ENCODE measurements at places on chromosomes 4 and X.
A peak's percentile ranks its signal among the peaks of the same experiment; 100 is the strongest.

GRCh38 chr4:150694438-150694837 is 112.5 kb downstream of the MAB21L2 start:
- DNase-seq: no peak

DNA sequence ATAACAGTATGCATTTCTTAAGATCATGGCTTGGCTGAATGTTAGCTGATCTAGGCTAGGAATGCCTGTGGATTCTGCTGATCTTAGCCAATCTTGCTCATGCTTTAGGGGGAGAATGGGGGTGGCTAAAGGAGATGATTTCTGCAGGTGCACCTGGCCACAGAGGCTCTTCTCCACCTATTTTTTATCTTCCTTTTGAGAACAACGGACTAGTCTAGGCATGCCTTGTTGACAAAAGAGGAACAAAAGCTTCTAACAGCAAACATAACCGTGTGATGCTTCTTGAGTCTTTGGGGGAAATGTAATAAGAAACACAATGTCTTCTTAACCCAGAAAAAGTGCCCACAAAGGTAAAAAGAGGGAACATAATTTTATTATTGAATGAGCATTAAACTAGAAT is 743.5 kb downstream of the ARAP2 start:
- no peak for DNase-seq

- DNase-seq: no peak
Observed at GRCh38 chrX:41695426-41695825, 6.7 kb downstream of the GPR34 start.

DNA sequence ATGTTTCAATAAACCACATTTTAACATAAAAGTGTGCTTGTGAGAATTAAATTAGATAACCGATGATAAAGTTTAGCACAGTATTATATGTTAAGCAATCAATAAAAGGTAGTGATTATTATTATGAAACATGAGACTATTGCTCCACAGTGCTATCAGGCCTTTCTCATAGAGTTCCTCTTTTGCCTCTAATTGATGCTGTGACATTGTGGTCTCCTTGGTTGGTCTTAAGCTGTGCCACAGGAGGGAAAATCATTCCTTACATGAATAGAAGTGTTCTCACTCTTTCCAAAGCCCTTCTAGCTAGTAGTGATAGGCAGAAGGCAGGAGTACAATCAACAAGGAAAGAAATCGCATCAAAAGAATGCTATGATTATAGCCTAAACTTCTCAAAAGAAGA is 9.2 kb upstream of the PDHA2 start:
- no peak for DNase-seq

DNA sequence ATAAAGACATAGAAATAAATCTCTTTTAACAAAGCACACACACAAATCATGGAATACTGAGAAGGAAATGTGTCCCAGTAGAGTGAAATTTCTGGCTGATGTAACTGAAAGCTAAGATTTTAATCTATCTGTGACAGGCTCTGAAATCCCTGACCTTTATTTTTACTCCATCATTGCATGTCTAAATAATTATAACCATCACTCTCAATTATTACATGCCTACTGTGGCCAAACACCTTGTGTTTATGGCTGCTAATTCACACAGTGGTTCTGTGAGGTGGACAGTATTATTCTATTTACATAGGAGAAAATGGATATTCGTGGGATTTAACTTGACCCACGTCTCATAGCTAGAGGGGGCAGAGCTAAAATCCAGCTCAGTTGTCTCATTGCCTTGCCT is 438.1 kb downstream of the TLL1 start:
- no peak for DNase-seq

GRCh38 chrX:53445977-53446376 is 11.8 kb upstream of the HSD17B10 start:
- peak; percentile 48 for DNase-seq

Data from CD4-positive, alpha-beta T cell (primary cell).